ENCODE measurements at places on chromosomes 1 and 21.

DNA sequence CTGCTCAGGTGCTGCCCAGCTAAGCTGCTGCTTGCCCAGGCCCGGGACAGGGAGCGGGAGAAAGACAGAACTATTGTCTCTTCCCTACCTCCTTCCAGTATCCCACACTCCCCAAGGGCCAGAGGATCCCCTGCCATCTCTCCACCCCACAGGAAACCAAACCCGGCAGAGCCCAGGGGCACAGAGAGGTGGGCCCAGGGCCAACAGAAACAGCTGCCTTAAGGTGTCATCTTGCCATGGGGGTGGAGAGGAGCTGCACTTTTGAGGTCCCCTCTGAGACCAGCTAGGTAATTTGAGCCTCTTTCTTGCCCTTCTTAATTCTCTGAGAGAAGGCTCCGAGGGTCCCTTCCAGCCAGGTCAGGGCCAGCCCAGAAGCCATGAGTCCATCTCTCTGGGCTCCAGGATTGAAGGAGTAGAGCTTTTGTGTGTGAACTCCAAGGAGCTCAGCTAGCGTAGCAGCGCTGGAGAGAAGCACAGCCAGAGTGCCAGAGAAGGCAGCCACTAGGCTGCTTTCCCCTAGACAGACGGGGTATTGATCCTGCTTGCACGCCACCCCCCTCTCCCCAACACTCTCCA, 9.7 kb upstream of the GPR61 start:
- DNase-seq, result no peak

GRCh38 chr1:96968541-96968940, 247.0 kb downstream of the PTBP2 start:
- DNase-seq, result no peak

- DNase-seq, result no peak
Observed at GRCh38 chr1:206491616-206492015, 15.7 kb upstream of the RASSF5 start.

- DNase-seq, result no peak
Observed at GRCh38 chr1:180854001-180854400, 58.7 kb upstream of the KIAA1614 start.

- DNase-seq, result no peak
Observed at GRCh38 chr1:2418791-2419320, 6.5 kb upstream of the PEX10 start.

GRCh38 chr1:67832737-67833601, at the start of gene GNG12:
Gene GNG12 (minus strand): TSS chr1:67833467. CDS start chr1:67707686, 125,781 bp downstream.
- peak; percentile 35 for DNase-seq
